ENCODE measurements at places on chromosomes 4 and X.

DNA sequence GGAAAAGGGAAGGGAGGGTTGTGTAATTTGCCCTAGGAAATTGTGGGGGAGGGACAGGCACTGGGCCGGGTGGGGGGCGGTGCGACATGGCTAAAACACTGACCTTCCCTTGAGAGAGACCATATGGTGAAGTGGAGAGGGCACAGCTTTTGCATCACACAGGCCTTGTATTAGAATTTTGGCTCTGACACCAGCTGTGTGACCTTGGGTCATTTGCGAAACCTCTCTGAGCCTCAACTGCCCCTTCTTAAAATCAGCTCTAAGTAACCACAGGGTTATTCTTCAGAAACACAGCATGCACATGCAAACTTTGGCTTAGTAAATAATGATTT lies 25.8 kb downstream of the PDGFRA start:
- no peak for DNase-seq

GRCh38 chrX:75229774-75230173 lies 44.1 kb upstream of the UPRT start:
- no peak for DNase-seq

DNA sequence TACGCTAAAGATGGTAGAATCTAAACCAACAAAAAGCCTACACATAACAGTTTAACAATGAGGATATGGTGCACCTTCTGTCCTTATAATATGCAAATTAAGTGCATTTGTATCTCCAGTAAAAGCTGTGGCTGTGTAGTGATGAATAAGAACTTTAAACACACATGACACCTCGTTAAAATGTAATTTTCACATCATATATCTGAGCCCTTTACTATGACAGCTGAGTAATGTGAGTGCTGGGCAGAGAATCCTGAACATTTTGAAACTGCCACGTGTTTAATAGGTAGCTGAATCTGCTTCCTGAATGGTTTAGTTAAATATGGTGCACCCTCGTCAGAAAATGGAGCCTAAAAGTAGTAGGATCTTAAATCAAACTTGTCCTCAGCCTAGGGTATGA lies 540.8 kb downstream of the ADGRL3 start:
- no peak for DNase-seq

DNA sequence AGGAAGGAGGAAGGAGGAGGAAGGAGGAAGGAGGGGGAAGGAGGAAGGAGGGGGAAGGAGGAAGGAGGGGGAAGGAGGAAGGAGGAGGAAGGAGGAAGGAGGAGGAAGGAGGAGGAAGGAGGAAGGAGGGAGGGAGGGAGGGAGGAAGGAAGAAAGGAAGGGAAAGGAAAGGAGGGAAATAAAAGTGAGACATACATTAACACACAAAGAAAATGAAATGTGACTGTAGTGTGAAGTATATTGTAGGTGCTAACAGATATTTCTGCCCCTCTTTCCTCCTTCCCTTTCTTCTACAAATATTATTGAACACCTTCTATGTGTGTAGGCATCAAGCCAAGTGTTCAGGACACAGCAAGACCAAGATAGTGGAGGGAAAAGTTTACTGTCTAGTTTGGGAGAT lies 26.4 kb upstream of the PROM1 start:
- no peak for DNase-seq

- DNase-seq = no peak
These were observed 115.2 kb upstream of the GABRA2 start for GRCh38 chr4:46505131-46505530.

DNA sequence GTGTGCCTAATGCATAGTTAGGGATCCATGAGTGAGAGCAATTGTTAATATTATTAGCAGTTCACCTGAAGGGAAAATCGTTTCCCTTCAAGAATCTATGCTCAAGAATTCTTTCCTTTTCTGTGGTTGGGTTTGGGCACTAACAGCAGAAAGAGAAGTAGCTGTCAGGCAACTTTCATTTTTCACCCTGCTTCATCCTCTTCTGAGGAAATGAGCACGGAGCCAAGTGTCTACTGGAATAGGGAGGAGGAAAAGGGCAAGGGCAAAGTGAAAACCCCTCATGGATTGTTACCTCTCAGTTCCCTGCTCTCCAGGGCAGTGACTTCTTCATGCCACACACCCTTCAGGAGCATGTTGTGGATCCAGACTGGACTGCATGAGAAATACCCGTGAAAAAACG lies 2.6 kb upstream of the HPGDS start:
- no peak for DNase-seq

DNA sequence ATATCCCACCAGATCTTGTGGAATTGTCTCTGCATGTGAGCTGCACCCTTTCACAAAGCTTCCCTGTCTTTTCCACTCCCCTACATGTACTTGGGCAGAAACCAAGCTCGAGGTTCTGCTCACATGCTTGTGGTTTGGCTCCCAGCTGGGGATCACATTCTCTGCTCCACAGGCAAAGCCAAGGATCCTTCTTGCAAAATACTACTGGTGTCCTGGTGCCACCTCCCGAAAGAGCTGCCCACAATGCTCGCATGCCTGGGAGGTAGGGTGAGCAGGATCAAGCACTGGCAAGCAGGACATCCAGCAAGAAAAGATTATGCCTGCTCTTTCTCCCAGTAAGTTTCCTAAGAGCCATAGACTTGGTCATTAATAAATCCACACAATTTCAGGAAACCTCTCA lies 45.1 kb upstream of the PPARGC1A start:
- DNase-seq = no peak

DNA sequence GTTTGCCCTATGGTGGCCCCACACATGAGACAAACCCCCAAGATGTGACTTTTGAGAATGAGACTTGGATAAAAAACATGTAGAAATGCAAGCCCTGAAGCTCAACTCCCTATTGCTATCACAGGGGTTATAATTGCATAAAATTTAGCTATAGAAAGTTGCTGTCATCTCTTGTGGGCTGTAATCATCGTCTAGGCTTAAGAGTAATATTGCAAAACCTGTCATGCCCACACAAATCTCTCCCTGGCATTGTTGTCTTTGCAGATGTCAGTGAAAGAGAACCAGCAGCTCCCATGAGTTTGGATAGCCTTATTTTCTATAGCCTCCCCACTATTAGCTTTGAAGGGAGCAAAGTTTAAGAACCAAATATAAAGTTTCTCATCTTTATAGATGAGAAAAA lies 14.6 kb downstream of the ALB start:
- DNase-seq = no peak

DNA sequence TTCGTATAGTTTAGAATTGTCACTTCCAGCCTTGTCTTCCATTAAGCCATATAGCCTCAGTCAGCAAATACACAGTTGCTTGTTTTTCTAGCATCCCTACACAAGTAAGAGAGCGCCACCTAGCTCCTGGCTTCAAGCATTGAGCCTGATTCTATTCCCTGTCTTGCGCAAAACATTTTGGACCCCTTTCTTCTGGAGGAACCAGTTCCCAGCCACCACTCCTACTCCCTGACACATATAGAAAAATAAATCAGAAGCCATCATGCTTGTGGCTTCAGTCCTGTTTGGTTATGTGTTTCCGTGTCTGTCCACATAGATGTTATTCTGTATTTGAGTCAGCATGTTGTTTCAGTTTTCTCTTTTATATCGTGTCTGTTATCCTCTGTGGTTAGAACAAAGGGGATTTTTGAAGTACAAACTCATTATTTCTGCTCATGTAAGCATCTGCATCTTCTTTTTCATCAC lies 59.9 kb downstream of the GK start:
- peak; percentile 55 for DNase-seq

DNA sequence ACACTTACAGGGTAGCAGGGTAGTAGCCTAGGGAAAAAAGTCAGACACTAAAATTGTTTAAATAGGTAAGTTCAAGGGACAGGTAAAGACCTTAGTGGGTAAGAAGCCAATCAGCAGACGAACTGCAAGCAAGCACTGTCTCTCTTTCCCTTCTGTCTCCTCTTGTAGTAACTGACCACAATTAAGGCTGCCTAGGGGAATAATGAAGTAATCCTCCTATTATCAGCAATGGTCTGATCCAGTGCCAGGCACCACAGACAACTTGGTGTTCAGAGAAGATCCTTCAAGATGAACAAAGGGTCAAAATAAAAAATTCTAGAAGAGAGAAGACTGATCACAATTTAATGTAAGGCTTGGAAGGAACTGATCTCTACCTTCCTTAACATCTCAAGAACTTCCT lies 62.9 kb downstream of the ELOVL6 start:
- DNase-seq = no peak

DNA sequence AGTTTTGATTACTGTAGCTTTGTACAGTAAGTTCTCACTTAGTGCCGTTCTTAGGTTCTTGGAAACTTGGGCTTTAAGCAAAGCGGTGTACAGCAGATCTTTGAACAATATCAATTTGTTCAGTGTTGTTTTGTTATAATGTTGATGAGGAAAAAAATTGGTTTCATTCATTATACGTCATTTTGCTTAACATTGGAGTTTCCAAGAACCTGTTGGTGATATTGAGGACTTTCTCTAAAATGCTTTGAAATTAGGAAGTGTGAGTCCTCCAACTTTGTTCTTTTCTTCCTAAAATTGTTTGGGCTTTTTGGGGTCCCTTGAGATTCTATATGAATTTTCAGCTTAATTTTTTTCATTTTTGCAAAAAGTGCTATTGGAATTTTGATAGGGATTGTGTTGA lies 49.1 kb downstream of the STAG2 start:
- DNase-seq = no peak

GRCh38 chr4:82123934-82124333 lies 249.9 kb downstream of the HNRNPD start:
- peak; percentile 8 for DNase-seq

GRCh38 chr4:3441501-3442459 lies at the start of gene HGFAC:
Gene HGFAC (plus strand): TSS chr4:3441968. CDS start chr4:3442002, 34 bp downstream.
- peak; percentile 69 for DNase-seq

- DNase-seq = no peak
These were observed 671 bp downstream of the HPF1 start for GRCh38 chr4:169756971-169757574.

- DNase-seq = peak; percentile 52
These were observed 61.7 kb upstream of the HAND2 start for GRCh38 chr4:173591760-173592159.

DNA sequence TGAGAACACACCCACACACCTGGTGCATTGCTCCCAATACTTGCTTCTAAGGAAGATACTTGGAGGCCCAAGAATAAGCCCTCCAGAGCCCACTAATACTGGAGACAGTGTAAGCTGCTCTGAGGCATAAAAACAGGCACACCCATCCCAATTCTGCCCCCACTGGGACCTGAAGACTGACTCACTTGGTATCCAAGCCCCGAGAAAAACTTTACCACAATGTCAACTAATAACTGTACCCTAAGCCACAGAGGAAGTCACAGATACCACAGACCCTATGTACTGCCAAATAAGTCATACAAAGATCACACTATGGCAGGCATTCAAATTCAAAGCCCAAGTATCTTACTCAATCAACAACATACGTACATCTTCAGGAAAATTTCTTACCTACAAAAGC lies 398.2 kb upstream of the SPANXN1 start:
- DNase-seq = no peak

DNA sequence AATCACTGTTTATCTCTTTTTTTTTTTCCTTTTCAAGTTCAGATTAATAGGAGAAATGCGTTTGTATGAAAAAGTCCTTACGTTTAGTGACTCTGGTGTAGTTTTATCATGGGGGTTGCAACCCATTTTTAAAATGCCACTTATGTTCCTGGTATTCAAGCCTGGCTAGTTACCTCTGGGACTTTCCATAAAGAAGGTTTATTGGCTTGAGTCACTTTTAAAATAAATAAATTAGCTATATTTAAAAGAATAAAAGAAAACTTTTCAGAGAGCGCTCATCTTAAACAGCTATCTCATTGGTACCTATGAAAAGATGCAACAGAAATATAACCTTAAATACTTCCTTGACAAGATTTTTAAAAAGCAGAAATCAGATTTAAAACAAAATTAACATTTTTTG lies 275.0 kb upstream of the IL1RAPL1 start:
- no peak for DNase-seq

DNA sequence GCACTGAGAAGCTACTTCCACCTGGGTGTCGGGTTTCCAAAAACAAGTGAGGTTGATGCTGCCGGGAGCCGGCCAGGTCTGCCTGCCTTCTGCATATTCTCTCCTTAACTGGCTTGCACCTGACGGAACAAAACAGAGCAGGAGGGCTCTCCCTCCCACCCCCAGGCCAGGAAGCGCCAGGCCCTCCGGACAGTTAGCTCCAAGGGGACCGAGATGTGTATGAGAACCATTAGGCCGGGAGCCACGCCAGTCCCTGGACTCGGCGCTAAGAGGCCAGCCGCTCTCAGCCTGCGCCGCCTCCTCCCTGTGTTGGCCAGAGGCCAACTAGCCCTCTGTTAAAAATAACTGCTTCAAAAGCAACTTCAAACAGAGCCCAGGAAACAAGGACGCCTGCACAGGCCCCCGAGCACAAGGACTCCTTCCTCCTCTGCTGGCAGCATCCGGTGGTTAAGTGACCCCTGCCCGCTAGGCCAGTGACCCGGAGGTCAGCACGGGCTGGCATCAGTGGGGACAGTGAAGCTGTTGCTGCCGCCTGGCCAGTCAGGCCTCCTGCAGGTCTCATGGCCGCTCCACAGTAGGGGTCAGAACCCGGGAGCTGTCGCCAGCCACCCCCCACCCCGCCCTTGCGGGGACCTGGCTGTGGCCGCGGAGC lies 107.9 kb downstream of the ABLIM2 start:
- DNase-seq = peak; percentile 87

DNA sequence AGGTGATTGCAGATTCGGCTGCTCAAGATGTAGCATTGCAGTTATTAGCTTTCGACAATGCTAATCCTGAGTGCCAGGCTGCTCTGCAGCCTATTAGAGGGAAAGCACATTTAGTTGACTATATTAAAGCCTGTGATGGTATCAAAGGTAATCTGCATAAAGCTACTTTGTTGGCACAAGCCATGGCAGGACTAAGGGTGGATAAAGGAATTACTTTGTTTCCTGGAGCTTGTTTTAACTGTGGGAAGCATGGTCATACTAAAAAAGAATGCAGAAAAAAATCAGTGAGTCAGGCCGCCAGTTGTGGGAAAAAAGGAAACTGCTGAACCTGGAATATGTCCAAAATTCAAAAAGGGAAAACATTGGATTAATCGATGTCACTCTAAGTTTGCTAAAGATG lies 154.9 kb upstream of the TECRL start:
- DNase-seq = no peak
